Epithelial cell of alveolus of lung (primary cell): ENCODE measurements at places on chromosomes 3 and 15. TPM values are rescaled to one million over a fixed set of nuclear protein-coding genes. Genes with fewer than 3 reads are reported as not detected.

P3H2 gene
- 1.4 and 8.1 TPM in 2 replicates for total RNA-seq

MAGI1 gene
- 5.8 and 6.4 TPM in 2 replicates for total RNA-seq

CLDN16 gene
- 0.26 TPM in 1 of 2 replicates, not detected in the other for total RNA-seq

NMNAT3 gene
- total RNA-seq, result 0.32 and 0.39 TPM in 2 replicates

ZNF280D gene
- total RNA-seq, result 8.8 and 45.2 TPM in 2 replicates

LRRK1 gene
- 4.0 and 9.8 TPM in 2 replicates for total RNA-seq

MYH15 gene
- total RNA-seq, result 0.08 and 0.26 TPM in 2 replicates

SYNPR gene
- not detected in 2 replicates for total RNA-seq

DAZL gene
- total RNA-seq, result not detected in 2 replicates

SH2D7 gene
- total RNA-seq, result not detected in 2 replicates

ZIC4 gene
- total RNA-seq, result not detected in 2 replicates

PFN2 gene
- 95.3 and 128 TPM in 2 replicates for total RNA-seq

TPRG1 gene
- total RNA-seq, result 0.13 TPM in 1 of 2 replicates, not detected in the other

LMOD3 gene
- 0.08 TPM in 1 of 2 replicates, not detected in the other for total RNA-seq

PRR23E gene
- total RNA-seq, result not detected in 2 replicates

C3orf22 gene
- total RNA-seq, result not detected in 2 replicates
